ENCODE measurements at places on chromosomes 12 and 14.

DNA sequence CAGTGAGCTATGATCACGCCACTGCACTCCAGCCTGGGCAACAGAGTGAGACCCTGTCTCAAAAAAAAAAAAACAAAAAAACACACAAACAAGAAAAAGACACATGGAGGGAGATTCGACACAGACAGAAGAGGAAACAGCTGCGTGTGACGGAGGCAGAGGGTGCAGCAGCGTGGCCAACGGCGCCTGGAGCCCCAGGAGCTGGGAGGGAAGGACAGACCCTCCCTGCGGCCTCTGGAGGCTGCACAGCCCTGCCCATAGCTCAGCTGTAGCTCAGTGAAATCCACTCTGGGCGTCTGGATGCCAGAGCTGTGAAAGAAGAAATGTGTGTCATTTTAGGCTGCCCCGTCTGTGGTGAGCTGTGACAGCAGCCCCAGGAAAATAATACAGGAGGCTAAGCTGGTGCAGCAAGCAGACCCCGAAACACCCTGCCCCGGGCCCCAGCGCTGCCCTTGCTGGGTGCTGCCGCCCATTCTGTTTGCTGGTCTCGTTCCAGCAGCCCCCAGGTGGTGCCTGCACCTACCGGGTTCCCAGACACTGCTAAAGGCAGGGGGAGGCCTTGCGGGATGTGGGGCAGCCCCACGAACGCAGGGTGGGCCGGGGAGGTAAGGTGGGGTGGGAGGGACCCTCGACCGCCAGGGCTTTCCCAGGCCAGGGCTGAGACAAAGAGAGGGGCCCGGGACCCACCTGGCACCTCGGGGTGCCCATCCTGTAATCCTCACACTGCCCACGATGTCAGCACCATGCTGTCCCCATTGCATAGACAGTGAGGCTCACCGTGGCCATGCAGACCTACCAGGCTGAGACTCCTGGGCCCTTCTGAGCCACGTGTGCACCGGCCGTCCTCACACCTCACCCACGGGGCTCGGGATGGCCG is 21.2 kb downstream of the GALNT9 start:
- no peak for DNase-seq

- no peak for DNase-seq
Observed at GRCh38 chr14:38186216-38186615, 21.5 kb upstream of the SSTR1 start.

GRCh38 chr12:94988471-94988870 is 15.0 kb downstream of the NDUFA12 start:
- DNase-seq, result no peak

DNA sequence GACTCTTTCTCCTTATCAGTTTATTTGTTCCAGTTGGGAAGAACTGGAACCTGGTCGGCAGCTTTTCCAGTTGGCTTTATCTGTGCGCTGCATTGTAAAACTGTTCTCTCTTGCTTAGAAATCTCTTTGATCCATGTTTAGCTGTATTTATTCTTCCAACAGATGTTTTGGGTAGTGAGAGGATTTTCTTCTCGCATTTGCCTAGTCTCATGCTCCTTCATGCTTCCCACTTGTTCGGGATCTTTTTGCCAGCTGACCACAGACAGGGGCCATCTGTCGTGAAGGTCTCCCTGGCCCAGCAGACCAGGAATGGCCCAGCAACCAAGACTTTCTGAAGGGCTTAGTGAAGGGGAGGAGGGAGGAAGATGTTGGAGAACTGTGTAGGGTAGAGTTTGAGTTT is 21.6 kb downstream of the NTF3 start:
- DNase-seq, result no peak

DNA sequence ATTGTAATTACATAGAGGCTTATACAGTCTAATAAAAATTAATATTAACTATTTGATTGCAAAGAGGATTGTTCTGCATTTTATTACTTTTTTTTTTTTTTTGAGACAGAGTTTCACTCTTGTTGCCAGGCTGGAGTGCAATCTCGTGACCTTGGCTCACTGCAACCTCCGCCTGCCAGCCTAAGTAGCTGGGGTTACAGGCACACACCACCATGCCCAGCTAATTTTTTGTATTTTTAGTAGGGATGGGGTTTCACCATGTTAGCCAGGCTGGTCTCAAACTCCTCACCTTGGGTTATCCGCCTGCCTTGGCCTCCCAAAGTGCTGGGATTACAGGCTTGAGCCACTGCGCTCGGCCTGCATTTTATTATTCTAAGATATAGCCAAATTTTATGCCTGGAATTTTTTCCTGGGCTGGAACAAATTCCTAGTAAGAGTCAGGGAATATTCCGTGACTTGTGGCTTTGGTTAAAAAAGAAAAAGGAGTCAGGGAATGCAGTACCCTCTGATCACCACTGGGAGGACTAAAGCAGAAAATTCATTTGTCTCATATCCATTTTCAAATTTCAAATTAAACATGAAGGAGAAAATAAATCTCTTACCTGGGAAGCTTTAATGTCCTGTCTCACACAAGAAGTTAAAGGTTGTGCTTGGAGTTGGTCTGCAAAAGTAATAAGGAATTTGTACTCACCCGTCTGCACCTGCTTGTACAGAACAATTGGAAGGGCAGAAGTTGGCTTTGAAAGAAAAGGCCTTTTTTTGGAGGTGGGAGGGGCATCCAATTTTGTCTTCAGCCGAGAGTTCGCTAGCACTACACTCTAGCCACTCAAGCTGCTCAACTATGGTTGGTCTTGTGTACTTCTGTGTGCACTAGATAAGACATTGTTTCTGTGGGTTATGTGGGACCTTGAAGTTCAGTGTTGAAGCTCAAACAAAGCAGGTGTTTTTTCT is 8.7 kb downstream of the MARK3 start:
- no peak for DNase-seq

GRCh38 chr14:105041841-105042765 is 21.2 kb upstream of the CDCA4 start:
- DNase-seq, result no peak

DNA sequence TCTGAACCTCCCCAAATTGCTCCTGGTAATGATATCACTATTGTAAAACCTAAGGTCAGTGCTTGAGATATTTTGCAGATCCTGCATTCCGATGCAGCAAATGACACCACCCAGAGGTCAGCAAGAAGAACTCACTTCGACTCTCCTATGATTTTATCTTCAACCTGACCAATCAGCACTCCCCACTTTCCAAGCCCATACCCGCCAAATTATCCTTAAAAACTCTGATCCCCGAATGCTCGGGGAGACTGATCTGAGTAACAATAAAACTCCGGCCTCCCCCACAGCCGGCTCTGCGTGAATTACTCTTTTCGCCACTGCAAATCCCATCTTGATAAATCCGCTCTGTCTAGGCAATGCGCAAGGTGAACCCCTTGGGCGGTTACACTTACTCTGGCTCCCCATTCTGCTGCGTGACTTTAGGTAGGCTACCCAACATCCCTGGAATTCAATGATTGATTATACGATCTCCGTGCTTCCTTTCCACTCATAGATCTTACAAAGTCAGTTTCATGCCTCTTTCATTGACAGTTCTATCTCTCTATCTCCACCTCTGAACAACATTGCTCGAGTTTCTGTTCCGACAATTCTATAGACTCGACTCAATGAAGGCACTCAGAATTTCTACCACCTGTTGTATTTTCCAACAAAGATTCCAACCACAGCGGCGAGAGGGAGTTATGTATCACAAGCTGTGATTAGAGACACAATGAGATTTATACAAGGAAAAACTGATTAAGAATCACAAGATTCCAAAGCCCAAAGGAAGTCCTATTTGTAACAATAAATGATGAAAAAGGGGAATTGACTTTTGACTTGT is 939 bp downstream of the NPC2 start:
- no peak for DNase-seq

Data from stimulated activated CD8-positive, alpha-beta memory T cell treated with anti-CD3 and anti-CD28 coated beads, Interleukin-7, amount 100 ng/mL, for 1 hour (primary cell).